ENCODE measurements at places on chromosomes 4 and X.

GRCh38 chr4:101708293-101709039 lies 82.1 kb upstream of the BANK1 start:
- DNase-seq: no peak

DNA sequence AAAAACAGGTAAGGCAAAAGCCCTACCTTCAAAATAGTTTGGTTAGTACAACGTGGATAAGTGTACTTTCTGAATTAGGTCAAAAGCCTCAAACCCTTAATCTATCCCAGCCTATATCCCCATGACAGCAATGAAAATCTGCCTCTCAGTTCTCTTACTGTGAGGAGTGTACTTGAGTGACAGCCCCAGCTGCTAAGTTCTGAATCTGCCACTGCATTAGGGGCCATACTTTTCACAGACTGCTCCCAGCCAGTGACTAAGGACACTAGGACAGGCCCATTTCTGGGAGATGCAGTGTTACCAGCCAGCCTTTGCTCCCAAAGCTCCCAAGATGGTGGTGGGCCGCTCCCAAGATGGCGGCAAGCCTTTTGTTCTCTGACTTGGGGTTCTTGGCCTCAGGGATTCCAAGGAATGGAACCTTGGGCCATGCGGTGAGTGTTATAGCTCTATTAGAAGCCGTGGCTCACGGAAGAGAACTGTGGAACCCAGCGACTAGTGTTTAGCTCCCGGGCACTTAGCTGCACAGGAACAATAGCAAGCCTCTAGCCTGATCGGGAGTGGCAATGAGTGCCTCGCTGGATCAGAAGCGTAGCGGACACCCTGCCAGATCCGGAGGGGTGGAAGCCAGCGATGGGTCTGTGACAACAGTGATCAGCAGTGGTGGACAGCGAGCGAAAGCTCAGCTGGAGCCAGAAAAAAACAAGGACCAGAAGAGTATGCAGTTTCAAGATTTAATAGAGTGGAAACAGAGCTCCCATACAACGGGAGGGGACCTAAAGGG lies 175.6 kb upstream of the NRK start:
- no peak for DNase-seq

DNA sequence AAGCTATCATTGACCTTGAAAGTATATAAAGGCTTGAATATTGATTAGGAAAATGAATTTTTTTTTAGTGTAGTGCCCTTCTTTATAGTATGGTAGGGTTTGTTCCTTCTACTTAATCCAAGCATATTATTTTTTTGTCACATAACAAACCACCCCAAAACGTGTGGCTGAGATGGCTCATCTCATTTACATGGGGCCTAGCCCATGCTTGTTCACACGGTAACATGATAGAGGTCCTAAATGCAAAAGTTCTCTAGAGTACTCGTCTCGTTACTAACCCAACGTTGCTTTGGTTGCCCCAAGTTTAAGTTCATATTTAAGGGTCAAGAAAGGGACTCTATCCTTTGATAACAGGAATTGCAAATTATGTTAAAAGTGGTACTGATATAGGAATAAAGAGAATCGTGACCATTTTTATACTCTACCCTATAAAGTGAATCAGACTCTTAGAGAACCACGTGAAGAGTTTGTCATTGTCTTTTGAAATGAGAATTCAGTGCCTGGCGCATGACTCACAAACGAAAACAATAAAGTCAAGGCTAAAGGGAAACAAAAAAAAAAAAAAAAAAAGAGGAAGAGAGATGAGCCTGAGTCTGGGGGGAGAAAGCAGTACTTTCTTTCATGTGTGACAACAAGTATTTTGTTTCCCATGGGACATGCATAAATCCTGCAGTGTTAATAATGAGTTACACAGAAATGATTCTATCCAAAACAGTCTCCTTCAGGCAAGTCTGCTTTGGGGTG lies 402.8 kb upstream of the NWD2 start:
- no peak for DNase-seq

GRCh38 chr4:161121451-161121850 lies 1042.3 kb downstream of the FSTL5 start:
- no peak for DNase-seq

- no peak for DNase-seq
Observed at GRCh38 chr4:162732876-162733275, 433.8 kb downstream of the NAF1 start.

GRCh38 chrX:119393144-119393543 lies 6.0 kb upstream of the SLC25A43 start:
- DNase-seq: no peak

DNA sequence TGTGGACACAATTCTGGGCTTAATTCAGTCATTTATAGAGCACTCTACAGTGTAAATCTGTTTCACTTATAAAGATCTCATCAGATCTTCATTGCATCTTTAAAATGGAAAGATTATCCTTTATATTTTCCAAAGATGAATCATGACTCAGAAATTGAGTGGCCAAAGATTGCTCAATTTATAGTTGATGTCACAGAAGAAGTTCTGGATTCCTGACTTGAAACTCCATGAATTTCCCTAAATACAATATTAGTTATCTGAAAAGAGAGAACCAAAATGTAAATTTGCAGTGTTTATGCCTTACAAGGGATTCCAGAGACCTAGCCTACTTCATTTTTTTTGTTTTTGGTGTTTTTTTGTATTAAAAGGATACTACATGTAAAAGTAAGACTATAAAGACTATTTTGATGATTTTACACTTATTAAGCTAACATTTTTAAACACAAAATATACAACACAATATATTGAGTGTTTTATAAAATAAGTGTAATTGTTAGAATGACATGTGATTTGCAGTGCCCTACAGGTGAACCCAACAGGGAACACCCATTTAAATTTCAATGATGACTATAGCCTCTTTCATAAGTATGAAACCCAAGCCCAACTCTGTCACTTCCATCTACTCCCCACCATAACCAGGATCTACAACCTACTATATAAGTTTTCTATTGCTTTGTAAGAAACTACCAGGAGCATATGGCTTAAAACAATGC lies 183.5 kb downstream of the PCDH7 start:
- no peak for DNase-seq

- no peak for DNase-seq
Observed at GRCh38 chr4:76637712-76638361, 202.8 kb downstream of the SHROOM3 start.

- no peak for DNase-seq
Observed at GRCh38 chr4:123996718-123997510, 600.3 kb downstream of the SPRY1 start.

DNA sequence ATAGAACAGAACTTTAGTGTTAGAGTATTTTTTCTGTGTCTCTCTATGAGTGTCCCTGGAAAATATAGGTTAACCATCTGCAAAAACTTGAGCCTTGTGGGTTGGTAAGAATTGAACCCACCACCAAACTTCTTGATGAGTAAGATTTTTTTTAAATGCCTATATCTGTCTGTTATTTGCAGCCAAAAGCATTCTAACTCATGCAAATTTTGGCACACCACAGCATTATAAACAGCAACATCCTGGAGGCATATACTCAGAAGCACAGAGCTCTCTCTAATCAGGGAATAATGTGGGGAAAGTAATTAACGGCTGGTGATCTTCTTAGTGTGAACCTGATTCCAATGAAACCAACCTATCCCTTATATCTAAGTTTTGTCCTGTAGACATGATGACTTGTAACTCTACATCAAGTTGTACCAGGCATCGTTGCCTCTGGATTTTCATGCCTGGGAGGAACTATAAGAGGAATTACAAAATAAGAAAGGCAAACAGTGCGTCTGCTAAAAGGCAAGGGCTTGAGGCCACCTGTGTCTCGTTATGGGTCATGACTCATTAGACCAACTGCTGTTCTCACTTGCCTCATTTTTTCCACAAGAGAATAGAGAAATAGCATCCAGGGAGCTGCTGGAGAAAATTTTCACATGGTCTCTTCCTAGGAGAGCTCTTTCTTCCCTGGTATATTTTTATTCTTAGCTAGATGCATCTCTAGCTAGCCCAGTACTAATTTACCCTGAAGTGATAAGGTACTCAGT lies 202.4 kb downstream of the CHIC2 start:
- DNase-seq: no peak

DNA sequence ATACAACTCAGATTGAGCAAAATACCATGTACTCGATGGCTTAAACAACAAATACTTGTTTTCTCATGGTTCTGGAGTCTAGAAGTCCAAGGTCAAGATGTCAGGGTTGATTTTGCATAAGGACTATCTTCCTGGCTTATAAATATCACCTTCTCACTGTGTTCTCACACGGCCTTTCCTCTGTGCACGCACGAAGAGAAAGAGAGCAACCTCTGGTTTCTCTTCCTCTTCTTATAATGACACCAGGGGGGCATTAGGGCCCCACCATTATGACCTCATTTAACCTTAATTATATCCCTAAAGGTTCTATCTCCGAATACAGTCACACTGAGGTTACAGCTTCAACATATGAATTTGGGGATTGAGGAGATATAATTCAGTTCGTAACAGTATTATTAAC lies 504.0 kb downstream of the MAGEE1 start:
- no peak for DNase-seq

DNA sequence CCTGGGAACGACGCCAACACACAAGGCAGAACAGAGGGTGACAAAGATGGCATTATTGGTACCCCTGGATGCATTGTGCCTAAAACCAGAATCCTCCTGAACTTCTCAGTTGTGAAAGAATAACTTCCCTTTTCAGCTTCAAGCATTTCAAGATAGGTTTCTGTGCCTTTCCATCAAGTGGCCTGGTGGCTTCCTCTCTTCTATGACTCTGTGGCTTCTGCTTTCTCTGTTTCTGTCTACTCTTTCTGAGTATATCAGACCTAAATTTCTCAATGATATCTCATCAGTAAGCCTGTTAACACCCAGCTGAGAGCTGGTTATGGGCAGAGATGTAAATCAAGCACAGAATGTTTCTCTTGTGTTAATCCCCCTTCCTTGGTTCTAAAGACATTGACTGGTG lies 21.4 kb upstream of the FAM9B start:
- no peak for DNase-seq

GRCh38 chr4:118762155-118762554 lies 73.8 kb downstream of the SEC24D start:
- no peak for DNase-seq

DNA sequence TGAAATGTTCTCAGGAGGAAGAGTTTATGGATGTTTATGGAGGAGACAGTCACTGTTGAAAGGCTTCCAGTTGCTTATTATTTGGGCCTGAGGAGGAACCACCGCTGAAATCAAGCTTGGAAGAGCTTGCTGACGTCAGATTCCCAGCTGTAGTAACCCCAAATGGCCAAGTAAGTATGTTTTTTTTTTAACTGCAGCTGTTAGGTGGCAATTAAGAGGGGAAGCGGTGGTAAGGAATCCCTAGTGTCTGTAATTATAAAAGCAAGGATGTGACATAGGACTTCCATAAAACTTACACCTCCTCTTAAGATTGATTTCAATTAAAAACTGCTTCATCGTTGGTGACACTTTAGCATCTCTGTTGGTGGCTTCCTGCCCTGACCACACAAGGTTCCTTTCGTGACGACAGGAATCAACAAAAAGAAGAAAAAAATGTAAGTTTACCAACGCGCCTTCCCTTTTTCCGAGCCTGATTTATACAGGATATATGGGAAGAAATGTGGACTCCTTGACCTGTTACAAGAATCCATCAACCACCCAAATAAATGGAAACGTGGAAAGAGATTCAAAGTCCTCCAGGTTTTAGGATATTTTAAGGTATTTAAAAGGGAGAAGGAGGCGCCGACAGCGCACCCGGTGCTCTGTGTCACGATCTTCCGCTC lies 884 bp downstream of the RELL1 start:
- DNase-seq: peak; percentile 18

DNA sequence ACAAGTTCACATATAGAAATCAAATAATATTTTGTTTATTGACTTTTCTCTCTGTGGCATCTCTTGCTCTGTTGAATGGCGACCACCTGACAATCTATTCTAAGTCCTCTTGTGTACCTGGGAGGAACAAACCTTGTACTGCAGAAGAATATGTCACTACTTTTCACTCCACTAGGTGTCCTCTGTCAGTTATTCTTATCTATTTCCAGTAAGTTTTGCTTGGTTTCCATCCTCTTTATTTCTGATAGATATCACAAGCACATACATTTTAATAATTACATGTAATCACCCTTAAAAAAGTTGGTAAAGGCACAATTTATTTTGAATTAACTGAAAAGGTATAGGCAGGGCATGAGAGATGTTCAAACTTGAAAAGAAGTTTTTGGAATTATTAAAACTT lies 238.4 kb downstream of the SNCA start:
- no peak for DNase-seq

DNA sequence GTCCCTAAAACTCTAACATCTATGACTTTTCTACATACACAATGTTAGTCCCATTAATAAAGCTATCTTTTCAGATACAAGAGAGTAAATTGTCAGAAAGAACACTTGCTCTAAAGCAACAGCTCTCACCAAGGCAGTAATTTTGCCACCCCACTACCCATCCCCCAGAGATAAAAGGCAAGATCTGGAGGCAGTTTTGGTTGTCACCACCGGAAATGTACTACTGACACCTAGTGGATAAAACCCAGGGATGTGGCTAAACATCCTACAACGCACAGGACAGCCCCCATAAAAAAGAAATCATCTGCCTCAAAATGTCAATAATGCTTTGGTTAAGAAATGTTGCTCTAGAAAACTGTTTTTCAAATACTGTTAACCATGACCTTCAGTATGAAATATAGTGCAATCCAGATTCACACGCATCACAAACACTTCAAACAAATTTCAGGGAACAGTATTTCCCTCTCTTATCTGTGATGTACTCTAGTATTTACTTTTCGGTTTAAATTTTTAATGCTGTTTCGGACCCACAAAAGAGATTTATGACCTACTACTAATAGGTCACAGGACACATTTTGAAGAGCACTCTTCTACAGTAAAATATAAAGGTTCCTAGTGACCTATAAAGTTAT lies 5.1 kb downstream of the FBXL5 start:
- peak; percentile 32 for DNase-seq

DNA sequence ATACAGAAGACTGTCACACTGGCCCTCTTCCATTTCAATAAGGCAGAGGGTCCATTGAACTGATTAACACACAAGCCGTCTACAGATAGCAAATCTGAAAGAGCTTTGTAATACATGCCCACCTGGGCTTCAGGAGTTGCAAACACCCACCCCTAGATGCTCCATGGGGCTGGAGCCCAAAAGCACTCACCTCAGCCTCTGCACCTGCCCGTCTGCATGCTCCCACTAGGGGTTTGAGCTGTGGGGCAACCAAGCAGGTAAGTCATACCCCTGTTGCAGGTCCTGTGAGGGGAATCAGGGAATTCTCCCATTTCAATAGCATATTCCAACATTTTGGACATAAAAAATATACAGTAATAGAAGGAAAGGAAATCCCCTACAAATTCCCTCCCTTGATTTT lies 243.0 kb upstream of the KCNIP4 start:
- DNase-seq: no peak

DNA sequence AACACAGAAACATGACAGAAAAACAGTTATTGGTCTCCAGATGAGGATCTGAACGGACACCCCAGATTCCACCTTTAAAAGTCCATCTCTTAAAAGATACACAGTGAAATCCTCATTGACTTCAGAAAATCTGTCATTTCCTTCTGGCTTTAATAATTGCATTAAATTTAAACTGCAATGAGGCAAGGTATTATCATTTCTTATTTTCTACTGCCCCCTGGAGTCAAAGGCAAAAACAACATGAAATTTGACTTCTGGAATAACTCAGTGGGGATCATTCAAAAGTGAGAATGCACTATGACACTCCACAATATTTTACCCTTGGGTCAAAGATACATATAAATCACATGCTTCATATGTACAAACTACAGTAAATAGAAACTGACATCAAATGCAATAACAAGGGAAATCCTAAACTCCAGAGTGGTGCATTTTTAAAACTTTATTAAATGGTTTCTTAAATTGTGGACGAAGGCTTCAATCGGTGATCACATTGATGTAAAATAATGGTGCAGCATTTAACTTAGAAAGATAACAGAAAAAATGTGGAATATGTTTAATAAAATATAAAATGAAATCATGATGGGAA lies 56.4 kb upstream of the SPANXN1 start:
- DNase-seq: no peak
